NK-92 treated with Interleukin-12 subunit alpha and Interleukin-12 subunit beta, amount 100 ng/mL, for 24 hours (cell line): ENCODE measurements at places on chromosomes 4 and X.

GRCh38 chr4:151256134-151256533 lies 20.8 kb upstream of the PRSS48 start:
- no peak for DNase-seq

- no peak for DNase-seq
Observed at GRCh38 chr4:19119904-19120560, 1098.5 kb upstream of the LCORL start.

DNA sequence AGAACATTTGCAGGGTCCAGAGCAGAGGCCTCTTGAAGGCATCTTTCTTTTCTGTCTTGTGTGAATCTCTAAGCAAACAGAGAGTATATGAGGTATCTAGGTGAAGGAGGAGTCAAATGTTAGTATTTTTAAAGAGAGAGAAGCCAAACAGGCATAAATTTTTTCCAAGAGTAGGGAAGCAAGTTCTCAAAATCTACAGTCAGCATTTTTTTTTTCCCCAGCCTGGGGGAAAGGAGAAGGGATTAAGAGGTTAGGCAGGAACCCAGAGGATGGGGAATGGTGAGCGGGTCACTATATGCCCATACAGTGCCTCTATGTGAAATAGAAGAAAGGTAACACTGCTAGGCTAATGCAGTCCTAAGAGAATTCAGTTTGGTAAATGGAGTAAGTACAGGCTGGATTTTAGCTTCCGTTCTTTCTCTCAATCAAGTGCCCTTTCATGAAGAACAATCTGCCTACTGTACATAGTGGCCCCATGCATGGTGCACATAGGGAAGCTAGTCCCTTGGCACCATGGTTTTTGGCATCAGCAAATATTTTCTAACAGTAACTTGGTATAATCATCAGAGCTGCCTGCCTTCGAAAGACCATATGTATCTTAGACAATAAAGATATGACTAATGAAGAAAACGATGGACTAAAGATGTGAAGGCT lies 163.1 kb upstream of the MAB21L2 start:
- no peak for DNase-seq

DNA sequence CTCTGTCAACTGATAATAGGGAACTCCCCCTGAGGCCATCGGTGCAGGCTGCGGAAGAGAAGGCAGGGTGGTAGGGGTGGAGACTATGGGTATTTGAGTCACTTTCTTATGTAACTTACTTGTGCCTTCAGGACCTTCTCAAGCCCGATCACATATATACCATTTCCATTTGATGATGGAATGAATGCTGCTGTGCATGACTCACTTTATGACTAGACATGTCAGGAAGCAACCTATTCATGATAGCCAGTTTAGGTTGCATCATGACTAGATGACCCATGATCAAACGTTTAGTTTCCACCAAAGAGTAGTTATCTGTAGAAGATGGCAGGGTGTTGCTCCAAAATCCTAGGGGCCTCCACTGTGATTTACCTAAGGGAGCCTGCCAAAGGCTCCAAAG lies 435.5 kb downstream of the DTHD1 start:
- no peak for DNase-seq

DNA sequence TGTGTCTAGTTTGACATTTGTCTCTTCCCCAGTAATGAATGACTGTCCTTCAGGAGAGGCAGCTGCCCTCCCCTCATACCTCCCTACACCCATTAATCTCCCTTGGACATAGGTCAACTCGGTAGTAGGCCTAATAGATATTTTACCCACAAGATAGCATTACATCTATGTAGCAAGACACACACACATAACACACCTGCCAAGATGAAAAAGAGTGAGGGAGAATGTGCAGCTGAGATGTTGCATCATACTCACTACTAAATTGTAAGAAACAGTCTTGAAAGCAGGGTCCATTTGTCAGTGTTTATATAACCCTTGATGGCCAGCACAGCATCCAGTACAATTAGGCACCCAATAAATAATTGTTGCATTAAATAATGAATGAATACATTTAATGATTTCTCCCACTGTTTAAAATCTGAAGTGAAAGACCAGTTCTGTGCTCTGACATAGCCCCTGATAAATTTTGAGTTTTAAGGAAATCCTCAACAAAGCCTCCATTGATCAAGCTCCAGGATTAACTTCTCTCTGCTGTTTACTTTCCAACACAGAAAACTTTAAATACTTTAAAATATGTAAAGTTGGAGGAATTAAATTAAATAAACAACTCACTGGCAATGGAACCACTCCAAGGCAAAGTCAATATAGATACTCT lies 440.8 kb upstream of the RASGEF1B start:
- DNase-seq = no peak

- DNase-seq = no peak
Observed at GRCh38 chr4:69649207-69649606, 3.8 kb downstream of the UGT2A1 start.
